ENCODE measurements at places on chromosomes 11 and 22. TPM values are rescaled to one million over a fixed set of nuclear protein-coding genes. Genes with fewer than 3 reads are reported as not detected.

CACNA1I gene
- total RNA-seq: 0.23 TPM

WBP2NL gene
- 0.44 TPM for total RNA-seq

PRR33 gene
- not detected for total RNA-seq

GATD1 gene
- 229 TPM for total RNA-seq

PARVB gene
- total RNA-seq: 28.1 TPM

CHORDC1 gene
- 88.8 TPM for total RNA-seq

ZMAT5 gene
- 22.4 TPM for total RNA-seq

HTR3A gene
- total RNA-seq: 0.21 TPM
